ENCODE measurements at places on chromosomes 5 and 9. TPM values are rescaled to one million over a fixed set of nuclear protein-coding genes. Genes with fewer than 3 reads are reported as not detected.
A peak's percentile ranks its signal among the peaks of the same experiment; 100 is the strongest.

DNA sequence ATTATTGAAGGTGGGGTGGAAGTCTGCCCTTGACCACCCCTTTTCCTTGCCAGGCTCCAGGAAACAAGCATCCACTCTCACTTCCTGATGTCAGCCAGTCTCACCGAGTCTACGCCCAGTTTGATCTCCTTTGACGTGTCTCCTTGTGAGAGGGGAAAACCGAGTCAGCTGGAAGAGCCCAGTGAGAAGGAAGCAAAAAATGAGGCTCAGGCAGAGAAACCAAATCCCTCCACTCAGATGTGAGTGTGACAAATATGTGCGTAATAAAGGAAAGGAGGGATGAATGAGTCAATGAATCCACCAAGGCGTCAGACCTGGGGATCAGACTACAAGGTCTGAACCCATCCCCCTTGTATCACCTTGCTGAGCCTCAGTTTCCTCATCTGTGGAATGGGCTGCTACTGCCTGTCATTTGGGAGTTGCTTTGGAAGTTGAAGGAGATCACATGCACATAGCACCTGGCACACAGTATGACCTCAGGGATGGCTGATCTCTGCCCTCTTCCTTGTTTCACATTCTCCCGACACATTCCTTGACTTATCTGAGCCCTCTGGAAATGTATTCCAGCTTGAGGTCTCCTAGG, 61.3 kb upstream of the XPA start:
- DNase-seq = no peak

DNA sequence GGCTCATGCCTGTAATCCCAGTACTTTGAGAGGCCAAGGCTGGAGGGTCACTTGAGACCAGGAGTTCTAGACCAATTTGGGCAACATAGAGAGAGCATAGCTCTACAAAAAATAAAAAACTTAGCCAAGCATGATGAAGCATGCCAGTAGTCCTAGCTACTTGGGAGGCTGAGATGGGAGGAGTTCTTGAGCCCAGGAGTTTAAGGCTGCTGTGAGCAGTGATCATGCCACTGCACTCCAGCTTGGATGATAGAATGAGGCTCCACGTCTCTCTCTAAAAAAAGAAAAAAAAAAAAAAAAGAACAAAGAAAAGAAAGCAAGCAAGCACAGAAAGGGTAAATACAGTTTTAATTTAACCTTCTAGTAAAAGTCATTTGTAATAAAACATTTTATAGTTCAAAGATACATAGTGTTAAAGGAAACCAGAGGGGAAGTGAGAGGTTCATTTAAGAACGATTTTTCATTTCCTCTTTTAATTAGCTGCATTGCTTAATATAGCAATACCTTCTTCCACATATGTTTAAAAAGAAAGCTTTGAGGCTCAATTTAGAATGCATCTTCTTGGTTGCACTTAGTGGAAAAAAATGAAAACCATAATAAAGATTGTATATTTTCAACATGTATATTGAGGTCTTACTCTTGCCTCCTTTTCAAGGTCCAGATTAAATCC, 14.9 kb downstream of the GAPT start:
- no peak for DNase-seq

GRCh38 chr5:93145767-93146166, 435.3 kb downstream of the NR2F1-AS1 start:
- DNase-seq = peak; percentile 56

Gene NIPAL4
- not detected for total RNA-seq

Data from MG63 (cell line).